ENCODE measurements at places on chromosomes 12 and 14.

DNA sequence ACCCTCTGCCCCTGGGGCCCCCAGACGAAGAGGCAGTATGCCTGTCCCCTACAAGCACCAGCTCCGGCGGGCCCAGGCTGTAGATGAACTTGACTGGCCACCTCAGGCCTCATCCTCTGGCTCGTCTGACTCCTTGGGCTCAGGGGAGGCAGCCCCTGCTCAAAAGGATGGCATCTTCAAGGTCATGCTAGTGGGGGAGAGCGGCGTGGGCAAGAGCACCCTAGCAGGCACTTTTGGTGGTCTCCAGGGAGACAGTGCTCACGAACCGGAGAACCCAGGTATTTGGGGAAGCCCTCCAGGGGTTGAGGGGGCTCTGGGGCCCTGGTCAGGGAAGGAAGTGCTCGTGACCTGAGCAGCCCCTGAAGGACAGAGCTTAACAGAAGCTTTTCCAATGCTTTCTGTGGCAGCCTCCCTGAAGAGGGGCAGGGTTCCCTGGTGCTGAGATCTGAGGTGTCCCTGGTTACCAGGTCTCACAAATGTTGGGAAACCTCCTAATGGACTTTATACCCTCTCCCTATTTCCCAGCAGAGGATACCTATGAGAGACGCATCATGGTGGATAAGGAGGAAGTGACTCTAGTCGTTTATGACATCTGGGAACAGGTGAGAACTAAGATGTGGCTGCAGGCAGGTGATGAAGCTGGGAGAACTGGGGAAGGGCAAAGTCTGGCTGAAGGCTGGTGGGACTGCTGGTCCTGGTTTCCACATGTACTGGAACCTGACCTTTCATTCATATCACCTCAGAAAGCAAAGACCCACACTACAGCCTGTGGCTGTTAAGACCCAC lies 1.9 kb downstream of the REM2 start:
- DNase-seq: no peak

DNA sequence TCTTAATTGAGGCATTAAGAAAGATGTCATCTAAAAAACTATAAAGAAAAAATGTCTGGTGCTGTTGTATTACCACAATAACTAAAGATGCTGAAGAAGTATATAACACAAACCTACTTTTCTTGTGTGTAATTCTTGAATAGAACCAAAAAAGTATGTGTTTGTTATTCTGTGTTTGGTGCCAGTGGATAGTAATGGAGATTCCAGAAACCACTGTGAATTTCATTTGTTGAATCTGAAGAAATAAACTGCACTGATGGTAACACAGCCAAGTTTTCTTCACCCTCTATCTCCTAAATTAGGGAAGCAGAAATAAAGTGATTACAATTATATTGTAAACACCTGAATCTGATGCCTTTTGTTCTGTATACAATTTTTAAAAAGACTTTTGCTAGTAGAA lies 13.1 kb upstream of the KERA start:
- DNase-seq: no peak

DNA sequence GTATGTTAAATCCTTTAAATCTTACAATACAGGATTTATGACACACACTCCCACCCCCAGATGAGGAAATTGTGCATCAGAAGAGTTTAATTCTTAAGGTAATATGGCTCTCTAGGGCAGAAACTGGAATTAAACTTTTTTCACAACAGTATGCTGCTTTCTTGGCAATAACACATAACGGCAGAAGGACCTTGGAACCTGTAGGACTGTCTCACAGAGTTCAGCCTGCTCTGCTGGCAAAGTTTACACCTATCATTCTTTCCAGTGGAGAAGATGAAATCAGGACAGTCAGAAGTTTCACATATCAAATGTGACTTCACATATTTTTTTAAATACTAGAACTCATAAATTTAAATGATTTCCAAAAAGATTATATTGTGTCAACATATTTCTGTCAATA lies 30.6 kb upstream of the MYF6 start:
- no peak for DNase-seq

- no peak for DNase-seq
Measured at GRCh38 chr14:94373708-94374107, 14.7 kb downstream of the SERPINA1 start.

DNA sequence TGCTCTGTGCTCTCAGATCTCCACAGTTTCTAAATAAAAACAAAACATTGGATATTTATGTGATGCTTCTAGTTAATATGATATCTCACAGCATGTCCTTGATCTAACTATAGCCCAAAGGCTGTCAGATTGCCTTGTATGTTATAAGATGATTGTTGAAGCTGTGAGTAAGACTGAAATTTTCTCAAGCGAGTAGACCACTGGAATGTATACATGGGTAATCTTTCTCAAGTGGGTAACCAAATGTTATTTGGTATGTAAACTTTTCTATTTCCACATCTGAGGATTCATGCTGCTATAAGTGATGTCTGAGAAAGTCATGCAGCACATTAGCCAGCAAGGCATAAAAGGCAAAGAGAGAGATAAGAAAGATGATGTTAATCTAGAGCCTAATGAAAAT lies 886.7 kb downstream of the NRXN3 start:
- no peak for DNase-seq

GRCh38 chr14:25381498-25381897 lies 331.6 kb upstream of the STXBP6 start:
- DNase-seq: no peak

- no peak for DNase-seq
Measured at GRCh38 chr12:91180582-91181395, 1.8 kb downstream of the DCN start.

GRCh38 chr12:13288937-13289652 lies 92.6 kb downstream of the EMP1 start:
- no peak for DNase-seq

GRCh38 chr12:119942386-119942785 lies 46.6 kb upstream of the BICDL1 start:
- DNase-seq: no peak

- no peak for DNase-seq
Measured at GRCh38 chr12:58888131-58888783, 32.0 kb downstream of the LRIG3 start.

- no peak for DNase-seq
Measured at GRCh38 chr12:20370866-20371519, 2.7 kb downstream of the PDE3A start.

GRCh38 chr14:71591929-71592328 lies 340.3 kb upstream of the RGS6 start:
- no peak for DNase-seq

DNA sequence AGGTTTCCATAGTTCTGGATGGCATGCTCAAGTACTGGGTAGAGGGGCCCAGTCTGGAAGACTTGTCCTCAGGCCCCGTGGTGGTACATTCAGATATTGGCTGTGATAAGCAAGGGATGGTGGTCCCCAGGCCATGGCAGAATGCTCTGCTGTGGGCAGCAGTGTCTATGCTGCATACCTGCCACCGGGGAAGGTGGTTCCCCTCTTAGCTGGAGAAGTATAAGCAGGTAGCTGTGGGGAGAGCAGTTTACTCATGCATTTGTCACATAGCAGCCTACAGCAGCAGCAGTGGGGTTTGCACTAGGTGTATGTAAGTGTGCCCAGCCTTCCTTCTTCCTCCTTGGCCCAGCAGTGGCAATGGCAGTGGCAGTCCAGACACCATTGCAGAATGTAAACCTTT lies 69.3 kb upstream of the ADAMTS20 start:
- no peak for DNase-seq
